MG63 (cell line): ENCODE measurements at places on chromosomes 5 and 9. TPM values are rescaled to one million over a fixed set of nuclear protein-coding genes. Genes with fewer than 3 reads are reported as not detected.
A peak's percentile ranks its signal among the peaks of the same experiment; 100 is the strongest.

DNA sequence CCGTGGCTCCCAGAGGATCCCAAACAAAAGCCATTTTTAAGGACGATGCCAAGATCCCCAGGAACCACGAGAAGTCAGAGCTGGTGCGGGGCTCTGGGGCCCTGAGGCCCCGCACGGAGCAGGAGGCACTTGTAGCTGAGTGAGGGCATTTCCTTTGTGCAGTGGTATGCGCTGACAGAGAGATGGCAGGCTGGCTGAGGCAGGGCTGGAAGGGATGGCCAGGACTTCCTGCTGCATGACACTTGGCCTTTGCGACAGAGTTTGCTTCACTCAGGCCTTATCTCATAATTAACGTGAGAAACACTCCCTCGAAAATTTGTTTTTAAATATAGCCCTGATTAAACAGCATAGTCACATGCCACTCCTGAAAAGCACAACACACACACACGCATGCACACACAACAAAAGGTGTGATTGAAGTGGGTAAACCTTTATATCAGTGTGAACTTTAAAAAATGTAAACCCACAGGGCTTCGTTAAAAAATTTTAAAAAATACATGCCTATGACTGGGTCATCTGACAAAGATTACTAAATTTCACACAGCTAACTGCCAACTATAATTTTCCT is 536.6 kb downstream of the PDE4D start:
- DNase-seq: no peak

DNA sequence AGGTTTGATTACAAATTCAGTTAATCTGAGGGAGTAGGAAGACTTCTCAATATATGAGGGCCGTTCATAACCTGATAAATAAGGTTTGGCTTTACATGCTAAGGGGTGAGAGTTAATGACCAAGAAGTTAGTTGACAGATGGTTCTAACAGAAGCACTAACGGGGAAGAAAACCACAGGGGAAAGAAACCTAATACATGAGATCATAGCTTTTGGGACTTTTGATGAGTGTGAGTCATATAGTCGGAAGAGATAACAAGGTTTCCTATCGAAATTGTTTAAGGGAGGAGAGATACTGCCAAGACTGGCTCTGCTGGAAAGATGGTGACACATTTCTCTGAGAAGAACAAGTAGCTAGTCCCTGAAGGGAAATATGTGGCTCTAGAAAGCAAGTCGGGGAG is 140.1 kb downstream of the COX7C start:
- DNase-seq: no peak

The DNAH5 gene
- total RNA-seq: 1.3 and 1.6 TPM in 2 replicates

DNA sequence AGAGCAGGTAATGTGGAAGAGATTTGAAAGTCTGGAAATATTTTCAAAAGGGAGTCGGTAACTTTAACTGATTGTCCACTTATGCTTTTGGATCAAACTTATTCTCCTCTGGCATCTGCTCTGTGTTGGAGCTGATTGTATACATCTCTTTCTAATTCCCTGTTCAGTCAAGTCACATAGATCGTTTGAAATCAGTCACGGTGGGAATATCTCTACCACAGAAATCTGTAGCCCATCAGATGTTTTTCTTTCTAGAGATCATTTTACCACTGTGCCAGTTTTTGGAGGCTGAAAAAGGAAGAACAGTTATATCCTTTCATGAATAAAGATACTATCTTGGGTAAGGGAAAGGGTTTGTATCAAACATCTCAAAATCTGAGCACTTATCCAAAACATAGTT is 1853.3 kb downstream of the EFNA5 start:
- no peak for DNase-seq

- DNase-seq: peak; percentile 100
Observed at GRCh38 chr9:14158916-14159315, 155.0 kb downstream of the NFIB start.

GRCh38 chr5:133830911-133831310 is 137.5 kb downstream of the C5orf15 start:
- DNase-seq: no peak

The MEIKIN gene
- total RNA-seq: not detected in 2 replicates

GRCh38 chr9:17609312-17610005 is 30.6 kb downstream of the SH3GL2 start:
- no peak for DNase-seq

DNA sequence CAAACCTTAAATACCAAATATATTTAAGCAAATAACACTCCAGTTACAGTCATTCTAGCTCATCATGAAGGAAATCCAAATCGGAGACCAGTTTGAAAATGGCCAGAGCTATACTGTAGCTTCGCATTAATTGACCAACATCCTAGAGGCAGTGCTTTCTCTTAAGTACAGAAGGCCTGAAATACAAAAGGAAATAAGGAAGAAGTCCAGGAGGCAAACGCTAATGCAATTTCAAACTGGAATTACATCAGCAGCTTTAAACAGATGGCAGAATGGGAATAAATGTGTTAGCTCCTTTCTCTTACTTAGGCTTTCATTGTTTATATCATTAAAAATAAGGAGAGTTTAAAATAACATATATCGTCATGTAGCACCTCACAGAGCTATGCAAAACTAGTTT is 197.0 kb downstream of the SEC61B start:
- no peak for DNase-seq

The ALAD gene
- total RNA-seq: 14.8 and 17.0 TPM in 2 replicates

- no peak for DNase-seq
Observed at GRCh38 chr5:75275756-75276155, 39.1 kb upstream of the ANKRD31 start.

DNA sequence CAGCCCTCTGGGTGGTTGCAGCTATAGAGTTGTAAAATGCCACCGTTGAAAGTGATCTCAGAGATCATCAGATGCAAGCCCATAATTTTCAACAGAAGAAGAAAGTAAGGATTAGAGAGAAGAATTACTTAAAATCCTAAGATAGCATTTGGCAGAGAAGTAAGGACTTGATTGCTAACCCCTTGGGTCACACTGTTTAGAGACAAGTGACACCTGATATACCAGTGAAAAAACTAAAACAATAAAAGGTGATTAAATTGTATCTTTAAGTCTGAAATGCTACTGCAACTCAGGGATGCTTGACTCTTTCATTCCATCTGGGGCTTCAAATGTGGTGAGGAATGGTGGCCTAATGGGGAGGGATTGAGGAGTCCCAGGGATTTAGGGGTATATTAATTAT is 280.9 kb upstream of the PANK3 start:
- no peak for DNase-seq

DNA sequence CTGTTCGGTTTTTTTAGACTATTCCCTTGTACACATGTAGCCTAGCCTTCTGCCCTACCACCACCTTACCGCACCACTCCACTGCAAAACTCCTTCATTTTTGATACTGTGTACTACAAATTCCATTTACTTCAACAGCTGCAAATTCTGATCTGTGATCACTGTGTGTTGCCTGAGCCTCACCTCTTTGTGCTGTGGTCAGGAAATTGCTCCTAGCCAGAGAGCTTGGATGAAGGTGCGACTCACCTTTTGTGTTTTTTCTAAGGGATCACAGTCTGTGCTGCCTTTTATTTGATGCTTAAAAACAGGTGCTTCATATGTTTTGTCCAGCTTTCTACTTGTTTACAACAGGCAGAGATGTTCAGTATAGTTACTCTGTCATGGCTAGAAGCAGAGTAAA is 31.5 kb downstream of the CSNK1G3 start:
- DNase-seq: no peak

DNA sequence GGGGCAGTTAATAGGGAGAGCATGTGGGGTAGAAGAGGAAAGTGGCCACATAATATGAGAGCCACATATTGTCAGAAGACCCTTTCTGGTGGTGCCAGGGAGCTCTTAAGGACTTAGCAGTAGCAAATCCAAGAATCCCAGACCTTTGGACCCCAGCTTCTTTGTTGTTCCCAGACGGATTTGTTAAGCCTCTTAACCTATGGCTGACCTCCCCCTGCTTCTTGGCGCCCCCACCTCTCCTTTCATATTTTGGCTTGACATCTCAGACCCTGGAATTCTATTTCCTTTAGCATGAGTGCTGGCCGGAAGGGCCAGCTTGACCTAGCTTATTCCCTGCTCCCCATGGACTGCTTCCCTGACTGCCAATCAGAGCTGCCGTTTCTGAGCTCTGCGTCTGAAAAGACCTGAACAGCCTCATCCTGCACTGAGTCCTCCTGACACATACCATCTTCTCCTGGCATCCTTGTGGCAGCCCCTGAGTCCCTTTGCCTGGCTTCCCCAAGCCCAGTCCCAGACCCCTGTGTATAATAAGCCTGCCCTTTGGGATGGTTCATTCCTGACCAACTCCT is 116.3 kb downstream of the PRKACG start:
- DNase-seq: no peak

The SPINK6 gene
- total RNA-seq: not detected in 2 replicates

DNA sequence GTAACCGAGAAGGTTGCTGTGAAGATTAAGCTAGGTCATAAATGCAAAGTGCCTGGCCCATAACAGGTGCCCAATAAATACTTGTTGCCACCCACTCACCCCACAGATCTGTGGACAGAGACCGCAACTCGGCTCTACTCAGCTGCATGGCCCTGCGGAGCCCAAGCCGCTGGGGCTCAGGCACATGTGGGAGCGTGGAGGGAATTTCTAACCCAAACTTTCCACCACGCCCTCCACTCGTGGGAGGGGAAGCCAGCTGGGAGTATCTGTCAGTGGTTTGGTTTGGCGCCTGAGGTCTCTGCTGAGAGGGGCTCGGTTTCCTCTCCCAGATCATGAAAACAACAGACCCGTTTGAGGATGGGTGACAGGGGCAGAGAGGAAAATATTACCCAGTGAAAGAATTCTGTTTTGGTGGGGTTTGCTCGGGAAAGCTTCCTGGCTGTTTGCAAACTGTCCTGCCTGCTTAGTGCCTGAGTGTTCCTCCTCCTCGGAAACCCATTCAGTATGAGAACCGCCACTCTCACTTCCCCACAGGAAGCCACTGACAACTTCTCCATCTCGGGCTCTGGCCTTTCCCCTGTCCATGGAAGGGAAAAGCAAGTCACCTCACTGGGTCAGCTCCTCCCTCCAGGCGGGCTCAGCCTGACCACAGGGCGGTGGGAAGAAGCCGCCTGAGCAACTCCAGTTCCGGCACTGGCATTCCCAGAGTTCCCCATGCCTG is 60.1 kb downstream of the RGS3 start:
- DNase-seq: no peak

The ANKRD31 gene
- total RNA-seq: not detected in 2 replicates

The ADAMTS12 gene
- 8.1 and 11.8 TPM in 2 replicates for total RNA-seq

- DNase-seq: peak; percentile 69
Observed at GRCh38 chr9:98429613-98430012, 174.2 kb upstream of the TBC1D2 start.

GRCh38 chr5:74503-75109 is 17.4 kb upstream of the PLEKHG4B start:
- no peak for DNase-seq

GRCh38 chr5:35815089-35815936 is 41.4 kb upstream of the IL7R start:
- no peak for DNase-seq

DNA sequence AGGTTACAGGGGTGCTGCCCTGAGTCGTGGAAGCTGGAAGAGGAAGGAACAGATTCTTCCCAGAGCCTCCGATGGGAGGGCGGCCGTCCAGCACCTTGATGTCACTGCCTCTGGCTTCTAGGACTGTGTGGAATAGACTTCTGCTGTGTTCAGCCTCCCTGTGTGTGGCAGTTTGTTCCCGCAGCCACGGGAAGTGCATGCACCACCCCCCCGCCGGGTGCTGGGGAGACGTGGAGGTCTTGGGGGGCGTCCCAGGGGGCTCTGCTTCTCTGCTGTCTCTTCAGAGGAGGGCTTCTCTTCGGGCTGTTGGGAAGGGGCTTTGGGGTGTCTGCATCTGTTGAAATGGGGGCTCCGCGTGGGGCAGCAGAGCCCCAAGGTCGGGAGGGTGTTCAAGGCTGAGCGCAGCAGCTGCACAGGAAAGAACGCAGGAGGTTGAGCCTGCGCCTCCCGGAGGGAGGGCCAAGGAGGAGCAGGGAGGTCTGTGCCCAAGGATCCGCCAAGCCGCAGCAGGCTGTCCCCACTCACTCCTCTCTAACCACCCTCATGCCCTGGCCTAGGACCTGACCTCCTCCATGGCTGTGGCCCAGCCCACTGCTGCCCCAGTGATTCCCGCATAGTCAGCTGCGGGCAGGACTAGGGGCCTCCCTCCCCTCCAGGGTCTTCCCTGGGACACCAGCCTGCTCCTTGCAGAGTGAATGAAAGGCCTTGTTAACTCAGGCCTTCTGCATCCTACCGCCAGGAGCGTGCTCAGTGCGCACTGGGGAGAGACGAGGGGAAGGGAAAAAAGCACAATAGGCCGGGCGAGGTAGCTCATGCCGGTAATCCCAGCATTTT is 45.0 kb downstream of the ROPN1L start:
- DNase-seq: no peak

The REEP2 gene
- total RNA-seq: 1.4 and 1.8 TPM in 2 replicates

DNA sequence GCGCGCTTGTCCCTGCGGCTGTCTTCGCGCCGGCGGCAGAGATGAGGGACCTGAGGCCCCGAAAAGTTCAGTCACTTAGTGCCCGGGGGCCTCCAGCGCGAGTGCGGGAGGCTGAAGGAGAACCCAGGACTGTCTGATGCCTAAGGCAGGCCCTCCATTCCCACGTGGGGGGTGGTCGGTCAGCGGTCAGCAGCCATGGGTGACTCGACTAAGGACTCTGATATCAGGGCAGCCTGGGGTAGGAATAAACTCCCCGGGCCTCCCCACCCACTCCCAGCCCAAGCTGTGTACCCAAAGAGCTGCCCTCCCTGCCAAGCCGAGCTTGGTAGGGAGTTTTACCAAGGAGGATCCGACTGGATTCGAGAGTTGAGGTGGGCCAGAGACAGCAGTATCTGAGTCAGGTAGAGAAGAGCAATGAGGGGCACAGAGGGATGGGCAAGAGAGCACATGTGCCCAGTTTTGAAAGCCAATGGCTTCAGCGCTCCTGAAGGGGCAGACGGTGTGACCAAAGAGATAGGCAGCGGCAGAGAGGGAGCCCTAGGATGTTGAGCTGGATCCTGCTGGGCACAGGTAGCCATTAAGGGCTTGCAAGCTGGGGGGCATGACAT is 787 bp downstream of the FGFR4 start:
- no peak for DNase-seq

GRCh38 chr5:5544094-5544663 is 121.7 kb downstream of the ICE1 start:
- DNase-seq: no peak

- no peak for DNase-seq
Observed at GRCh38 chr9:8494571-8494970, 695.0 kb upstream of the DMAC1 start.

The PCDHB10 gene
- total RNA-seq: 0.10 TPM in 1 of 2 replicates, not detected in the other

DNA sequence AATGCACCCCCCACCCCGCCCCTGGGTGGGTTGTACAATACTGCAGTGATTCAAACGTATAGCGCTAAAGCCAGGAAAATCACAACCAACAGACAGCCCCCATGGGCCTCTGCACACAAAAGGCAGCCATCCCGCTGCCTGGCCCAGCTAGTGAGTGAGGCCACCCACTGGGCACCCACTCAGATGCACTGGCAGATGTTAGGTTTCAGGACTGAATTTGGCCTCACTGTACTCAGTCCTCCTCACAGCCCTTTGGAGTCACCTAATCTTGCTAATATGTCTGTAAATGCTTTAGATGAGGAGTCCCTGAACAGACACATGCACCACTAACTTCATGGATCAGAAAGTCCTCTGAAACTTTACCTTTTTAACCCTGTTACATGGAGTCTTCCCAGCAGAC is 87.7 kb downstream of the FSTL4 start:
- no peak for DNase-seq
